ENCODE measurements at places on chromosomes 7 and 10.

DNA sequence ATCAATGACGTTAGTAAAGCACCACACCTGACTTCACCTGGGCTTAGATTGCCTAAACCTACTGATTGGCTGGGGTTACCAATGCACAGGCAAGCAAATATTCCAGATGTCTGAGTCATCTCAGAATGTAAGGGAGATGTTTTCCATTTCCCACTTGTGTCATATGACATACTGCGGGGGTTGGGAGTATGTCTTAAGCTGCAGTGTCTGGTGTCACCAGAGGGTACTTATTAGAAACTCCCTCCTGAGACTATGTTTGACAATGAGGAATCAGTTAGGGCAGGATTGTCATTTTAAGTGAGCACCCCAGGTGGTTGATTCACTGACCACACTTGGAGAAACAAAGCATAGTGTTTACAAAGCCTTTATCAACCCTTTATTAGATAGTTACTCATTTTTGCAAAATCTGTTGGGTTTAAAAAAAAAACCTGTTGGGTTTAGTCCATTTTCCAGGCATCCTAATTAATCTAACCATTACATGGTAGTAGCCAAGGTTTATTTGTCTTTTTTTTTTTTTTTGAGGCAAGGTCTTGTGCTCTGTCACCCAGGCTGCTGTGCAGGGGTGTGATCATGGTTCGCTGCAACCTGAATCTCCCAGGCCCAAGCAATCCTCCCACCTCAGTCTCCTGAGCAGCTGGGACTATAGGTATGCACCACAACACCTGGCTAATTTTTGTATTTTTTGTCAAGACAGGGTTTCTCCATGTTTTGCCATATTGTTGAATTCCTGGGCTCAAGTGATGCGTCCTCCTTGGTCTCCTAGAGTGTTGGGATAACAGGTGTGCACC is 72.5 kb downstream of the CDK6 start:
- peak; percentile 97 for DNase-seq

- DNase-seq, result peak; percentile 69
Observed at GRCh38 chr7:2172311-2173188, 60.2 kb downstream of the MAD1L1 start.

- DNase-seq, result no peak
Observed at GRCh38 chr7:44194069-44194468, 4.8 kb upstream of the GCK start.

GRCh38 chr7:45593121-45593541 is 19.0 kb downstream of the ADCY1 start:
- no peak for DNase-seq

GRCh38 chr10:91597197-91597881 is 35.5 kb downstream of the PPP1R3C start:
- DNase-seq, result peak; percentile 57

- DNase-seq, result no peak
Observed at GRCh38 chr10:131819241-131820072, 81.4 kb upstream of the PPP2R2D start.

DNA sequence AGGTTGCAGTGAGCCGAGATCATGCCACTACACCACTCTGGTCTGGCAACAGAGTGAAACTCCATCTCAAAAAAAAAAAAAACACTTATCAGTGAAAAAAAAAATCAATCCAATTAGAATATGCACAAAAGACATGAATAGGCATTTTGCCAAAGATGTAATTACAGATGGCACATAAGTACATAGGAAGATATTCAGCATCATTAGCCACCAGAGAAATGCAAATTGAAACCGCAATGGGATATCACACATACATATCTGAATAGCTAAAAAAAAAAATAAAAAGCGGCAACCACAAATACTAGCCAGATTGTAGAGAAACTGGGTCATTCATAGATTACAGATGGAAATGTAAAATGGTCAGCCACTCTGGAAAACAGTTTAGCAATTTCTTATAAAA is 1310.8 kb downstream of the XPNPEP1 start:
- no peak for DNase-seq

GRCh38 chr7:35905555-35905954 is 104.7 kb downstream of the SEPTIN7 start:
- peak; percentile 18 for DNase-seq

- peak; percentile 49 for DNase-seq
Observed at GRCh38 chr7:89029864-89030263, 234.3 kb upstream of the TEX47 start.

DNA sequence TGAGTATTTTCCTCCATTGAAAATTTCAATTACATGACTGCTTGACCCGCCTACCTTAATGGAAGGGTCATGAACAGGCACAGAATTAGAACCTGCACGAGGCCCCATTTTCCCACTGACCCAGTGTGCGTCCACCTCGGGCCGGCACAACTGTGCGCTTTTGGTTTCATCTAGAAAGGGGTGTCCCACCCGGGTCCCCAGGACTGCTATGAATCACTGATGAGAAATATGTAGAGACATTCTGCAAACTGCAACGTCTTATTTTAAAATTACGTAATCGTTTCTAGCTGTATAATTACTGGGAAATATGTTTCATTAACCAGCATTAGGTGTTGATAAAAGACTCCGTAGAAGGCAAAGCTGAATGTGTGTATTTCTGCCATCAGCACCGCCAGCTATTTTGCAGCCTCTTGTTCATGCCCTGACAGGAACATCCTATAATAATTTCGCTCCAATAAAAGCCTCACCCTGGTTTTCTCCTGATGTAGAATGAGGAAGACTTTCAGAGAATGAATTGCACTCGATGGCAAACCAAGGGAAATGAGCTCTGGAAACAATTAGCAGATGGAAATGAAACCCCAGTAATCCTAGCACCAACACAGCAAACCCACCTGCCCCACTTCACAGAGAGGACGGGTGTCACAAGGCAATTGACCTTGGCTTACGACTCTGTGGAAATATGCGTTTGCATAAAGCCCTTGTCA is 562.1 kb downstream of the DNAJB6 start:
- no peak for DNase-seq

- DNase-seq, result peak; percentile 73
Observed at GRCh38 chr10:96043893-96044715, 721 bp downstream of the CCNJ start.

DNA sequence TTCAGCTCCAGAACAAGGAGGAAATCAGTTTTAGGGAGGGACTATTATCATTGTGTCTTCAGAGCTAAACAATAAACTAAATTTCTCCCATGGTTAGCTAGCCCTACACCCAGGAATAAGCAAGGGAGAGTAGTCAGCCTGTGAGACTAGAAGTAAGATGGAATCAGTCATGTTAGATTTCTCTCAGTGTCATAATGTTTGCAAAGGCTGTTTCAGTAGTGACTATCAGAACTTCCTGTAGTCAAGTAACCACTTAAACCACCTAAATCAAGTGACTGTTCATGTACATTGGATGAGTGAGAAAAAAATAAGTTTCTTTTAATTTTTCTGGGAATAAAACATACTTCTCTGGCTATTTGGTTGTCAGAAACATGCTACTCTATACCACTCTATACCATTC is 121.6 kb downstream of the KCND2 start:
- DNase-seq, result peak; percentile 12

DNA sequence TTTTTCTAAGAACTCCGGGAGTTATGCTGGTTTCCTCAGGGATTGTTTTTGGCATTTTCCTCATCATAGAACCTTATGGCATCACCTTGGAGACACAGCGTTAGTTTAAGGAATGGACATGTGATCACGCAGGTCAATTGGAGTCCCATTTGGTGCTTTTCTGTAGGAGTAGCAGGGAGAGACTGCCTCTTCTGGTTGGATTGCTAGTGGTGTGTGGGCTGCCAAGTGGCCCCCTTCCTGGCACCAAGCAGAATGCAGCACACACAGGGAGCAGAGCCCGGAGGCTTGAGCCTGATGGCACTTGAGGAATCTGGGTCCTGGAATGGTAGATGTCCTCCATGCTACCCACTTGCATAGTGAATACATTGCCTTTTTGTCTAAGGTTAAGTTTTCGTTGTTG is 57.9 kb downstream of the SDK1 start:
- no peak for DNase-seq

- DNase-seq, result no peak
Observed at GRCh38 chr7:28222636-28223035, 42.0 kb upstream of the JAZF1 start.

- peak; percentile 38 for DNase-seq
Observed at GRCh38 chr10:59465088-59465487, 102.7 kb upstream of the FAM13C start.

- DNase-seq, result no peak
Observed at GRCh38 chr7:127780489-127780888, 128.5 kb downstream of the SND1 start.

- peak; percentile 23 for DNase-seq
Observed at GRCh38 chr10:46283580-46284285, 3.1 kb upstream of the ANTXRL start.

- no peak for DNase-seq
Observed at GRCh38 chr10:128526791-128527375, 400.7 kb upstream of the MKI67 start.

GRCh38 chr7:78218051-78218450 is 419.5 kb downstream of the PHTF2 start:
- DNase-seq, result no peak

GRCh38 chr7:94266238-94266644 is 128.5 kb upstream of the COL1A2 start:
- no peak for DNase-seq

- no peak for DNase-seq
Observed at GRCh38 chr10:79275431-79275851, 71.8 kb upstream of the PPIF start.

- no peak for DNase-seq
Observed at GRCh38 chr7:56007891-56008290, 43.4 kb downstream of the PSPH start.

GRCh38 chr10:116124777-116125176 is 148.2 kb downstream of the GFRA1 start:
- no peak for DNase-seq

DNA sequence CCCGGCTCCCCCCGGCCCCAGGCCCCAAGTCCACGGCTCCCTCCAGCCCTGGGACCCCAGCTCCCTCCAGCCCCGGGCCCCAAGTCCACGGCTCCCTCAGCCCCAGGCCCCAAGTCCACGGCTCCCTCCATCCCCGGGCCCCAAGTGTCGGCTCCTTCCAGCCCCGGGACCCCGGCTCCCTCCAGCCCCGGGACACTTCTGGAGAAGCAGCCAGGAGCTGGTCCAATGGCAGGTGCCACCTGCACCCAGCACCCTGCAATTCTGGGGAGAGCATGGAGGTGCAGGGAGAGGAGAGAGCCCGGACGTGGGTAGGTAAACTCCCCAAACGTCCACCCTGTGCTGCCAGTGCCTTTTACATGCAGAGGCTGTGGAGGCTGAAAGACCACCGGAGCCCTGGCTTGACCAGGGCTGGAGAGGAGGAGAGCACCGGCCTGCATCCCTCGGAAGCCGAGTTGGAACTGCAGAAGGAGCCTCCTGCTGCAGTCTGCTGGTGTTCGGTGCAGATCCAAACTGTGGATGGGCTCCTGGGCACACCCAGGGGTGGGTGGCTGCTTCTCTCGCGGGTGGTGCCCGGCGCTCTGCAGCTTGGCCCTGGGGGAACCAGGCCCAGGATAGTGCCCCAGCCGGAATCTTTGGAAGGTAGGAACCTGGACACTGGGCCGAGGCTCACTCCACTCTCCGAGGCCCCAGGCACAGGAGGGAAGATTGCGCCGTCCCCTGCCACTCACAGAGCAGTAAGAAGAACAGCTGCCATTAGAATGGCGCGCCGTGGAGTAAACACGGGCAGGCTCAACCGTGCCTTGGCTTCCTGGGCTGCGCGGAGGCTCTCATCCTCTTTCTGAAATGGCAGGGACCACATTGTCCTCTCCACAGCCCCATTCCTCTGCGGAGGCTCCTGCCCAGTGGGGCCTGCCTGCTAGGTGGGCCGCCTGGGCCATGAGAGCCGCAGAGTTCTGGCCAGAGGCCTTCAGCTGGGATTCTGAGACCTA is 14.7 kb downstream of the SHH start:
- no peak for DNase-seq

GRCh38 chr7:154540596-154540995 is 462.3 kb downstream of the PAXIP1 start:
- DNase-seq, result no peak

- DNase-seq, result no peak
Observed at GRCh38 chr7:129713544-129713943, 102.0 kb downstream of the NRF1 start.

GRCh38 chr10:101323495-101323894 is 30.5 kb upstream of the BTRC start:
- DNase-seq, result peak; percentile 22

DNA sequence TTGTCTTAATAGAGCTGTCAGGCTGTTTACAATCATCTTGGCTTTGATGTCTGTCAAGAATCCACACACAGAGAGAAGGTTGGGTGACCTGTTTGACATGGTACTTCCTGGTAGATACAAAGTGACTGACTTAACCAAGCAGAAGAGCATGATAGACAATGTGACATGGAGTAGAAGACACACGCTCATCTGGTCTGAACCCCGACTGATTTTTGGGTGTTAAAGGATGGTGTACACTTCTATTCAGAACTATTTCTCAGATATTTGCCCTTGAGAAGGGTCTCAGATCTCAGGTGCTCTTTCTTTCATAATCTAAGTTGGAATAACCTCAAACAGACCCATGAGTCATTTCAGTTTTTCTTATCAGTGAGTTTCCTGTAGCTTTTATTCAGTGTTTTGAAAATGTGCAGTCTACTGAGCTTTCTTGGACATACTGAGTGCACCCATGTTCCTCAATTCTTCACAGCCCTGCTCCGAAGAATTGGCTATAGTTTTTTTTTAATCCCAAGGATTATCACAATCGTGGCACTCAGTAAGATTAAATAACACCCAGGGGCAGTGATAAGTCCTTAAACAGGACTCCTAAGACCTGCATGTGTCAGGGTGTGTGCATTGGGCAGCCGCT is 46.4 kb upstream of the NXPH1 start:
- DNase-seq, result peak; percentile 72

GRCh38 chr7:138890499-138891445 is 90.4 kb downstream of the KIAA1549 start:
- peak; percentile 28 for DNase-seq

DNA sequence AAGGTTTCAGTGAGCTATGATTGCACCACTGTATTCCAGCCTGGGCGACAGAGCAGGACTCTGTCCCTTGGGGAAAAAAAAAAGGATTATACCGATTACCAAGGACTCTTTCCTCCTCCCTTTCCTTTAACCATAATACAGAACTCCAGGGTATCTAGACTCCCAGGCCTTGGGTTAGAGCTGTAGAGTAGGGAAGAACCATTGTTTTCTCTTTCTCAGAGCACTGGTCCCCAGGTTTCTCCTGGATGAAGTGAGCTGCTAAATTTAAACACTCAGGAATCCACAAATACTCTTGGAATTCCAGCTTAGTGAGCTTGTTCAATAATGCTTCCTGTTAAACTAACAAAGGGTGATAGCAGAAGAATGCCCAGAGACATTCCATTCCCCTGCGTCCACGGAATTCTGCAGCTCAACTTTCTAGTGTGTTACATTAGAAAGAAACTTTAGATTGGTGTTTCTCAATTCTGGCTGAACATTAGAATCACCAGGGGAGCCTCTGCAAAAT is 14.6 kb upstream of the RPEL1 start:
- no peak for DNase-seq

- peak; percentile 40 for DNase-seq
Observed at GRCh38 chr10:63430091-63430998, 35.4 kb downstream of the JMJD1C start.

All from DMS53 (cell line).